Fibroblast of pulmonary artery (primary cell): ENCODE measurements at places on chromosomes 1 and 21.

DNA sequence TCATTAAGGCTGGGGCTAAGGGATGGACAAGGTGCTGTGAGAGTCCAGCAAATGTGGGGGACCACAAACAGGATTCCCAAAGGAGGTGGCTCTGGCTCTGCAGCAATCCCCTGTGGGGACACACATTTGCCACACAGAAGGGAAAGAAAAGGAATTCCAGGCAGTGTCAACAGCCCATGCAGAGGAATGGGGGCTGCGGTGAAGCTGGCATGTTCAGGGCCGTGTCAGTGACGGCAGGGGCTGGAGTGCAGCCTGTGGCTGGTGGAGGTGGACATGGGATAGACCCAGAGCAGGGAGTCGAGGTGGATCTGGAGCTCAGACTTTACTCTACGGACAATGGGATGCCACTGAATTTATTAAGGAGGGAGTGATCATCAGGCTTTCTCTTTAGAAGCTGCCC, 183.2 kb downstream of the TRABD2B start:
- no peak for DNase-seq

DNA sequence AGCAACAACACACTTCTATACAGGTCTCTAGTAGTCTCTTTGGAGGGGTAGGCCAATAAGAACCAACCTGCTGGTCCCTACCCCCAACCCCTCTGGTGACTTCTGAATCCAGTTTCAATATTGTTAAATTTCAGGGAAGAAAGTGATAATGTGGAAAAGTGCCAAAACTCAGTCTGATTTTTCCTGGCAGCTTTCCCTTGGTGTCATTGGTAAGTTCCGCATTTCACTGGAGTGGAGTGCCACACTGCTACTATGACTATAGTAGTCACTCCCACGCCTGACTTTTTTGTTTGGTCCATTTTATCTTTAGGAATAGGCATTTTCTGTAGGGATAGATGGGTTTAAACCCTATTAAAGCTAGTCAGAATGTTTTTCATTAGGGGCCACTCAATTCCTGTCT, 5.7 kb upstream of the ARID1A start:
- DNase-seq, result no peak

GRCh38 chr1:160637821-160638539, 8.9 kb downstream of the SLAMF1 start:
- DNase-seq, result peak; percentile 43

- DNase-seq, result no peak
These were observed 120.7 kb downstream of the NFIA start for GRCh38 chr1:61202854-61203598.

GRCh38 chr21:25735646-25736597, 1.1 kb downstream of the GABPA start:
- peak; percentile 83 for DNase-seq

DNA sequence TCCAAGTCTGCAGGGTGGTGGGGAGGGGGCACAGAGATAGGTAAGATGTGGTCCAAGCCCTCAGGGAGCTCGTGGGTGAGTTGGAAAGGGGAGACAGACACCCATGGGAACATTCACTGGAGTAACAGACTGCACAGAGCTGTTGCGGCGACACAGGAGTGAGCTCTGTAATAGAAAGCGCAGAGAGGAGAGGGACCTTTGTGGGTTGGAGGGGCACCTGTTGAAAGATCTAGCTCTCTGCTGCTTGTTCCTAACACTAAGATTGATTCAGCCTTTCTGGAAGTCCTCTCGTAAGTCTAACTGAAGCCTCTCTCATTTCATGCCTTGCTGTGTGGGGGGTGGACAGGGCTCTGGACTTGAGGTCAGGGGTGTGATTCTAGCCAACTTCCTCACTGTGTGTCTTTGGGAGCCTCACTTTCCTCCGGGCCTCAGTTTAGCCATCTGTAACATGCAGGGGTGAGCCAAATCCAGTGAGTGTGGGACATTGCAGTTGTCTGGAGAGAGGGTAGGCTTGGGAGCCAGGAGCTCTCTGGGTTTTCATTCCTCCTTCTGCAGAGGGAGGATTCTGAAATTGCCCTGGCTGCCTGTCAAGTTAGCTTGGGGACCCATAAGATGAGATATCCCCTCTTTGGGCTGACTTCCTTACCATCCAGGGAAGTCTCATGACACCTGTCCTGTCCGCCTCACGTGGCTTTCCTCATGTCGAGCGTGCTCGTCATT, 2.0 kb upstream of the ACOT11 start:
- no peak for DNase-seq

- DNase-seq, result peak; percentile 9
These were observed 25.0 kb downstream of the RLF start for GRCh38 chr1:40185951-40186864.

DNA sequence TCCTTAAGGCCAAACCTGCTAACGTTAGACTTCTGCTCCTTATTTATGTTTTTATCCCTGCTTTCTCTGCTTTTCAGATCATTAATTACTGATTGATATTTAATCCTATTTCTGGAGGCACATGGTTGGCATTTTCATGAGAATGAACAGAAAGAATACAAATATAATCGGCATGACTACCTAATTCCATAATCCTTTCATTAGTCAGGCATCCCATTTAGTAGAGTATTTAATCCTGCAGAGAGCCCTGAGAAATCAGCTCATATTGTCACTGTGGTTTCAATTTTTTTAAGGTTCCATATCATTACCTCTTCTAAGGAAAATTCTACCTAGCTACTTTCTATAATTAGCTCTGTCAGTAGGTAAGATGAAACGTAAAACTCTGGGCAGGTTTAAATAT, 238.8 kb downstream of the NCAM2 start:
- DNase-seq, result no peak

- DNase-seq, result no peak
These were observed 100.2 kb upstream of the RGS1 start for GRCh38 chr1:192475329-192475728.

GRCh38 chr1:2300851-2301606, 72.9 kb downstream of the SKI start:
- DNase-seq, result peak; percentile 72

- no peak for DNase-seq
These were observed 36.0 kb downstream of the ELK4 start for GRCh38 chr1:205595861-205596260.

DNA sequence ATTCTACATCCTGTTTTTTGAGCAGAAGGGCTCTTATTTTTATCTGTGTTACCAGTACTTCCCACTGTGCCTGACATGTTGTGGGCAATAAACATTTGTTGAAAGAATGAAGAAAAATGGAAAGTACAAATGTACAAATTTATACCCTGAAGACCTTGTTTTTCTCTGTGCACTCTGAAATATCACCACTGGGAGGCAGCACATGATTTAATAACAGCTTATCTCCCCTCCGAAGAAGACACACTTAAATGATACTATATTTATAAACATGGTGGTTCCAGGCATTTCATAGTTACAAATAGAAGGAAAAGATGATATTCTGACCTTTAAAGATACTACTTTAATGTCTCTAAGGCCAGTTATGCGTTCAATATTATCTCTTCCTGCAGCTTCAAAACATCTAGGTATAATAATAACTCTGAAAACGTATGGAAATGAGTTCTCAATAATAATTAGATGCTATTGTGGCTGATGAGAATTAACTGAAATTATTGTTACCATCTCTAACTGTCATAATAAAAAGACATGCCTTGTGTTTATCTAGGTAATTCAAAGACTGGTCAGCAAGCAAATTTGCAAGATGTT, 12.8 kb downstream of the DYNLT5 start:
- peak; percentile 80 for DNase-seq

- DNase-seq, result peak; percentile 57
These were observed 30.5 kb downstream of the MROH7 start for GRCh38 chr1:54671985-54672608.

DNA sequence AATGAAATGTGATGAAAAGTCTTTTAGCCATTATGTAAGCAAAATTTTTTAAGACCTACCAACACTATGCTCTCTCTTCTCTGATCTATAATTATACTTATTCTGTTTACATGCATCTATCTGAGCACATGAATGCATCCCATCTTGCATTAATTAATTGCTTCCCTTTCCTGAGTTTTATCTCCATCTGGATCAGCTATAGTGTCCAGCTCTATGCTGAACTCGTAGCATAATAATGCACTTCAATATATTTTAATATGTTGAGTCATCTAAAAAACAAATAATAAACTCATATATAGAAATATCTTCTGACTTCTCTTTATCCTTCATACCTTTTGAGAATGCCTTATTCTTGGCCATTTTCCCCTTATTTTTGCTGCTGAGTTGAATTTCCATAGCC, 1097.8 kb downstream of the TTLL7 start:
- DNase-seq, result no peak

GRCh38 chr1:1543706-1544099, 3.3 kb upstream of the TMEM240 start:
- DNase-seq, result no peak

DNA sequence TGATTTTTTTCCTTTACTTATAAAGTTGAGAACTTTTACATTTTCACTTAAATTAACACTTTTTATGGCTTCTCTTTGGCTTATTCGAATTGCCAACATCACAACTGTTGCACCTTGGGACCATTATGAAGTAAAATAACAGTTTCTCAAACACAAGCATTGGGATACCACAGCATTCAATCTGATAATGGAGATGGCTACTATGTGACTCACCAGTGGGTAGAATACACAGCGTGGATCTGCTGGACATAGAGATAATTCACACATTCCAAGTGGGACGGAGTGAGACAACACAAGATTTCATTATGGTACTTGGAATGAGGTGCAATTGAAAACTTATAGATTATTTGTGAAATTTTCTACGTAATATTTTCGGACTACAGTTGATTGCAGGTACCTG, 68.0 kb downstream of the ADAMTS1 start:
- DNase-seq, result no peak

- no peak for DNase-seq
These were observed 146.4 kb downstream of the FGGY start for GRCh38 chr1:59443310-59443709.

- DNase-seq, result peak; percentile 60
These were observed 71.5 kb downstream of the SMYD3 start for GRCh38 chr1:246435421-246436041.

DNA sequence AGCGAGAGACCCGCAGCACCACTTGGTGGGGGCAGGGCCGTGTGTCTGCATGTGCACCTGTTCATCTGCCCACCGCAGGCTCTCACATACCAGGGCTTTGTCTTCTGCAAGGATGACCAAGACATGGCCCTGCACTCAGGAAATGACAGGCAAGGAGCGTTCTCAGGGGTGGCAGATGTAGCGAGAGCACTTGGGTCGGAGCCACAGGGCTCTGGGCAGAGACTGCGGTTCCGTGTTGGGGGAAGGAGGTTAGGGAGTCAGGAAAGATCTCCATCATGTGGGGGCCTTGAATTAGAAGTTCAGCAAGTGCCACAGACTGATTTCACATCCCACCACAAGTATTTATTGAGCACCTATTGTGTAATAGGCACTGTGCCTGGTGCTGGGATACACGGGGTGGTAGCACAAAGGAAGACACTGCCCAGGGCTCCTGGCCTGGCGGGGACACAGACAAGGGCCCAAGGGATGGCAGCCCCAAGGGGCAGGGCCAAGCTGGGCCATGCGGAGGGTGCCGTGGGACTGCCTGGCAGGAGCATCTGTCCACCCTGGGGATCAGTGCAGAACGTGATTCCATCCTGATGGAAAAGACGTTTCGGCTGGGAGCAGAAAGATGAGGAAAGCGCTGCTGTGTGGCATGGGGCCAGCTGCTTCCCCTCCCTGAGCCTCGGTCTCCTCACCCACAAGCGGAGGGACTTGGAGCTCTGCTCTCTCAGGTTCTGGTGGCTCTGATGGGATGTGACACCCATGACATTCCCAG, 11.4 kb upstream of the SPSB1 start:
- DNase-seq, result no peak

DNA sequence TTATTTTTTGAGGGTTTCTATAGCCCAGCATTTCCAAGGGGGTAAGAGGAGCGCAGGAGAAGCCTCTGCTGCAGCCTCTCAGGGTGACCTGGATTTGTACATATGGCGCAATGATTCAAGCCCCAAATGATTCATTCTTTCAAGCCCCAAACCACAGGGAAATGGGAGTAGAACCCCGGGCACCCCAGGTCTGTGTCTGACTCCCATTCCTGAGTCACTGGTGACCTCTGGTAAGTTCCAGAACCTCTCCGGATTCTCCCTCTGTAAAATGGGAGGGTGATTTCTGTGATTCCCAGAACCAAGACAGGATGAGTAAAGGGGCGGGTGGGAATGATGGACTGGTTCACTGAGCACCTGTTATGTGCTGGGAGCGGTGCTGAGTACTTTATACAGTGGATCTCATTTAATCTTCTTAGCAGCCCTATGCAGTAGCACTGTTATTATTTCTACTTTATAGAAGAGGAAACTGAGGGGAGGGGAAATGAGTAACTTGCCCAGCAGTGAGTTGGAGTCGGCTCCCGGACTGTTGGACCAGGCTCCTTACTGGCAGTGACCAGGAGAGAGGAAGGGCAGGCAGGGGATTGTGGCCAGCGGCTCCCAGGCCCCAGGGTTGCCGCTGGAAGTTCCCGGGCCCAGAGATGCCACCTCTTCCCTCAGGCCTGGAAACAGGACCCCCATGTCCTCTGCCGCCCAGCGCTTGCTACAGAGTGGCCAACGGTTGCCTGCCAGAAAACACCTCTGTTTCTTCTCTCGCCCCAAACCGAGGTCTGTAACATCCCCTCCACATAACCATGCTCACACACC, 20.3 kb upstream of the SLC26A9 start:
- DNase-seq, result peak; percentile 46

DNA sequence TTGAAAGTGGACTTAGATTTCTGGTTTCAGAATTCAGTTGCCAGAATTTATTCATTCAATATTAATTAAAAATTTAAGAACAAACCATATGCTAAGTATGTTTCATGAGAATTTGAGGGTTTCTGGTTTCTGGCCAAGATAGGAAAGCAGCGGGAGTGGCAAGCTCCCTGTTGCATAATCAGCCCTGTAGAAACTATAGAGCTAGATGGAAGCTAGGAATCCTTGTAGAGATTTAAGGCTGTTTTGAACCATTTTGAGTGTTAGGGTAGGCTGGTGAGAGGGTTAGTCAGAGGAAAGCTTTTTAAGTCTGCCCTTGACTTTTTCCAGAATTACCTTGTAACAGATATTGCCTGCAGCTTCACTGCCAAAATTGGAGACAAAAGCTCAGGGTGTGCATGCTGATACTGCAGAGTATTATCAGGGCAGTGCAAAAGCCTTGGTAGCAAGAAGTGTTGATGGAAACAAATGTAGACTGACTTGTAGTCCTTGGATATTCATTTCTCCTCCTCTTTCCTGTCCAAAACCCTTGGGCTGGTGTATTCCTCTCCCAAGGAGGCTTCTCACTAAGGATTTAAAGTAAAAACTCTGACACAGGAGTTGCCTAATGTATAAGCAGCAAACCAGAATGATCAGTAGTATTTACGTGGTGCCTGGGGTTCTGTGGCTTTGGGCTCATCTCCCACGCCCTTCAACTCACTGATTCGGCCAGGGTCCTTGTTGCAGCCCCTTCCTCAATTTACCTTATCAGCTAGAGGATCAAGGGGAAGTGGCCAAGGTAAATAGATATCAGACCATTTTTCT, 12.6 kb upstream of the GIPC2 start:
- peak; percentile 51 for DNase-seq

DNA sequence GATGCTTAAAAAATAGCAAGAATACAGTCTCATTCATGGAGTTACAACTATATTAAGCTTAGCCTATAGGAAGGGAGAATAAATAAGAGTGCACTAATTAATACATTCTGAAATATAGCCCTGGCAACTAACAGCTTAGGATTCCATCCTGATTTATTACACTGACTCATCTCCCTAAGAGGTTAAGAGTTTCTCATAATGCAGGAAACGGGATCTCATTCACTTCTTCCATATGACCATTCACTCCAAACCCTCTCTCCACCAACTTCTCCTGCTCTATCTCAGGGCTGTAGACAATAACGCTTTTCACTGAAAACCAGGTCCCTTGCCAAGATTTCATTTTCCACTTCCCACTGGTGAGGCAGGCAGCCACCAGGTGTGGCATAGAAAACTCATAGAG, 168.5 kb upstream of the PLD5 start:
- DNase-seq, result no peak

GRCh38 chr1:244672946-244673682, 20.2 kb downstream of the DESI2 start:
- DNase-seq, result peak; percentile 62
